ENCODE measurements at places on chromosomes 5 and 9. TPM values are rescaled to one million over a fixed set of nuclear protein-coding genes. Genes with fewer than 3 reads are reported as not detected.

Gene TMEM215
- total RNA-seq = not detected

Gene IFNA21
- not detected for total RNA-seq

Gene SPINK7
- total RNA-seq = not detected

Gene GAPT
- not detected for total RNA-seq

Gene DRD1
- total RNA-seq = under 0.01 TPM

Gene NHP2
- total RNA-seq = 102 TPM

Gene GPRIN1
- 3.5 TPM for total RNA-seq

Gene SLCO6A1
- total RNA-seq = under 0.01 TPM
